ENCODE measurements at places on chromosomes 11 and 22.

GRCh38 chr11:13923182-13923581 is 39.3 kb upstream of the SPON1 start:
- no peak for DNase-seq

DNA sequence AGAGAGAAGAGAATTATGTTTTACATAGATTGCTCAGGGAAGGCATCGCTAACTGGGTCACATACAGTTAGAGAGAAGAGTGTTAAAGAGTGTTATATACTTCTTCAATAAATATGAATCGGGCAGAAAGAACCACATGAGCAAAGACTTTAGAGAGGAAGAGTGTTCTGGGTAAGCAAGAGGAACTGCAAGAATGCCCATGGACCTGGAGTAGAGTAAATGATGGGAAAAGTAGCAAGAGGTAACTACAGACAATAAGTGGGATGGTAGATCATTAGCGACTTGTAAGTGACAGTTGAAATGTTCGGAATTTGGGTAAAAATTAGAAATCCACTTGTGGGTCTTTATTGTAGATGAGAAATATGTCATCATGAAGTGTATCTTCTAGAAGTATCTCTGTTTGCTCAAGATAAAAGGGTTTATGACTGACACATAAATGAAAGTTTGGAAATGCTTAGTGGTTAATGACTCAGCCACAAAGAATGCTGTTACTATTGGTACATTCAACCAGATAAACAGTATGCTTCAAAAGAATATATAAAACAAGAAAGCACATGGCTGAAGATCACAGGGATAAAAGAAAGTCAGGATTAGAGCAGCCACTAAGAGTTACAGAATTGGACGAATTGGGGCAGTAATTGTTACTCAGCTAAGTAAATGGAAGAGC is 229.3 kb downstream of the CASP12 start:
- no peak for DNase-seq

DNA sequence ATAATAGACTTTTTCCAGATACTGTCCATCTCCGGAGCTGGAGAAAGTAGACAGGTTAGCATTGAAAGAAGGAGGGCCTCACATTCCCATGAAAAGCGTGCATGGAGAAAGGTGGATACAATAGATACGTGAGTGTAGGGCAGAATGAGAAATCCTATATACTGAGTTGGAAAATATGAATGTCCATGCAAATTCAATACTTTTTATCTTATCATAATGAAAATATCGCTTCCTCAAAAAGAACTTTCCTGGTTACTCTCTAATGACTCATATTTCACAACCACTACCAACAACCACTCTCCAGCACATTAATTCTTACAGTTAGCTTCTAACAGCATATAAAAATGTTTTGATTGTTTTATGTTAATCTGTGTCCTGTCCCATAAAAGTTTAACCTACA is 22.0 kb upstream of the MS4A6A start:
- no peak for DNase-seq

- no peak for DNase-seq
These were observed 8.2 kb upstream of the PRRG4 start for GRCh38 chr11:32821517-32821916.
